ENCODE measurements at places on chromosomes 1 and 21. TPM values are rescaled to one million over a fixed set of nuclear protein-coding genes. Genes with fewer than 3 reads are reported as not detected.

The CHODL gene
- 2.4 TPM for total RNA-seq

The NEK2 gene
- not detected for total RNA-seq

The SPATA45 gene
- total RNA-seq: not detected

The GUCA2A gene
- total RNA-seq: not detected

The PTPRC gene
- total RNA-seq: 8.4 TPM
